Heart right ventricle (tissue), 16 donors: ENCODE measurements at places on chromosomes 16 and 17. TPM values are rescaled to one million over a fixed set of nuclear protein-coding genes. Genes with fewer than 3 reads are reported as not detected.

MT1H gene
- total RNA-seq, result not detected

ATPAF2 gene
- total RNA-seq, result 33.3 TPM

TMEM100 gene
- total RNA-seq, result 9.9 TPM

PABPN1L gene
- total RNA-seq, result 0.21 TPM

ZNRF1 gene
- 18.8 TPM for total RNA-seq

NPIPB6 gene
- total RNA-seq, result 0.74 TPM

ABCA5 gene
- 19.0 TPM for total RNA-seq

KRTAP17-1 gene
- total RNA-seq, result not detected

GP2 gene
- total RNA-seq, result 3.0 TPM

MEOX1 gene
- total RNA-seq, result 17.7 TPM
